ENCODE measurements at places on chromosomes 16 and 17.

DNA sequence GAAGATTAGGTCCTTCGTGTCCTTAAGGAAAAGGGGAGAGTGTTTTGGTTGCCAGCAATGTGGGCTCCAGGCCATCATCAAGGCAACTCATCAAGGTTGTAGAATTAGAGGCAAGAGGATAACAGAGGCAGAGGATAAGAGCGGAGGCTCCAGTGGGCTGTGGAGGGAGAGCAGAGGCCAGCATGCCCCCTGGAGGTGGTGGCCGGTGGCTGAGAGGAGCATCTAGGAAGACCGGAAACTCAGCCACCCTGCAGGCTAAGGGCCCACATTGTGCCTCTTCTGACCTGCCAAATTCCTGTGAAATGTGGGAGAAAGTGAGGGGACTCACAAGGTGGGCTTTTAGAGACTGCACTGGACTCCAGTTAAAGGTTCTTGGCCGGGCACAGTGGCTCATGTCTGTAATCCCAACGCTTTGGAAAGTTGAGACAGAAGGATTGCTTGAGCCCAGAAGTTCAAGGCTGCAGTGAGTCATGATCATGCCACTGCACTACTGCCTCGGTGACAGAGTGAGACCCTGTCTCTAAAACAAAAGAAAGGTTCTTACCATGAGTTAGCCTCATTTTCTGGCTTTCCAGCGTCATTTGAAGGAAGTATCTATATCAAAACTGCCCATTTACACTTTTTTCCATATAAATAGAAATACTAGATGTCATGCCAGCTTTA lies 62.7 kb upstream of the ADORA2B start:
- no peak for DNase-seq

DNA sequence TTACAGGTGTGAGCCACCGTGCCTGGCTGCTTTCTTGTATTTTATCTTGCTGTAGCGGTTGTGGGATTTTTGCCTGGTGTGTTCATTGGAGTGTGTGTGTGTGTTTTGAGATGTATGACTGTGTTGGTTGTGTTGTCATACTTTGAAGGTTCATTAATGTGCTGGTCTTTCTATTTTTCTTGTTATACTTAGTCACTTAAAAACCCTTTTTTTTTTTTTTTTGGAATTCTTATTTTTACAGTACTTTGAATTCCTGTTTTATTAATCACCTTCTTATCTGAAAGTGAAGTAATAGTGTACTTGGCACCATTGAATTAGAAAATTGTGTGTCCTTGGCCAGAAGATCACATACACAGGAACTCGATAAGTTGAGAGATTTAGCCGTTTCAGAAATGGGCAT lies 30.2 kb downstream of the TENT4B start:
- DNase-seq: no peak

DNA sequence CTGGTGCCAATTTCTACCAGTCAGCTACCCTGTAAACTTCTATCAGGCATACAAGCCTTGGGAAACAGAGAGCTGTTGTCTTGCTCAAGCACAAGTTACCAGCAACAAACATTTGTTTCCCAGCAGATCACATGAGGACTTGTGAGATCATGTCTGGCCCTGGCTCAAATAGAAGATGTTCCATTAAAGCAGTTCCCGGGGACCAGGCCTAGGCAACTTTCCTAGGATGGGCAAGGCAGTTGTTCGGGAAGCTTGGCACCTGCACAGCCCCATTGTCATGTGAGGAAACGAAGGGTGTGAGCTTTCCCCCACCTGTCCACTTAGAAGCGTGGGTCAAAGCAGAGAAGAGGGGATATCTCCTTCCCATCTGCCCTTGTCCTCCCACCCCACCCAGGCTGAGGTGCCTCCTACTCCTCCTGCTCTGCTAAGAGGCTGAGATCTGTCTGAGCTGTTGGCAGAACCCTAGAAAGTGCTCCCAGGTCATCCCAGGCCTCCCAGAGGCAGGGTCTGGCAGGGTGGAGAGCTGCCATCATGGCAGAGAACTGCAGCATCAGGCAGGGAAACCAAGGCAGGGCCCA lies 11.2 kb upstream of the SLC47A2 start:
- DNase-seq: peak; percentile 81

- peak; percentile 11 for DNase-seq
These were observed 1.9 kb downstream of the MSI2 start for GRCh38 chr17:57257895-57258851.

DNA sequence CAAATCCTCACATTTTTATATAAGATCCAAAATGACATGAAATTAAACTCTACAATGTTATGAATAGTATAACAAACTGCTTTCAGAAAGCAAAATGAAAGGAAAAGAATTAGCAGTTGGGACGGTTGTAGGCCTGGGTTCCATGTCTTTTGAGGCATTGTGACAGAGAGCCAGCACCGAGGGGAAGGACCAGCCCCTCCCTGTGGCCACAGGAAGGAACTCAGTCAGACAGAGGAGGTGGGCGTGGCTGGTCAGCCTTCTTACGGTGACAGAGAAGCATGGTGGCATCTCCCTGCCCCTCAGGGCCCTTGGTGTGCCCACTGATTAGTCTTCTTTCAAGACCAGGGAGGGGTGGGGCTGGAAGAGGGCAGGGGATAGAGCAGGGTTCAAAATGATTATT lies 5.7 kb downstream of the ZNF319 start:
- no peak for DNase-seq

- no peak for DNase-seq
These were observed 3.6 kb upstream of the RHBDL3 start for GRCh38 chr17:32261936-32262510.

DNA sequence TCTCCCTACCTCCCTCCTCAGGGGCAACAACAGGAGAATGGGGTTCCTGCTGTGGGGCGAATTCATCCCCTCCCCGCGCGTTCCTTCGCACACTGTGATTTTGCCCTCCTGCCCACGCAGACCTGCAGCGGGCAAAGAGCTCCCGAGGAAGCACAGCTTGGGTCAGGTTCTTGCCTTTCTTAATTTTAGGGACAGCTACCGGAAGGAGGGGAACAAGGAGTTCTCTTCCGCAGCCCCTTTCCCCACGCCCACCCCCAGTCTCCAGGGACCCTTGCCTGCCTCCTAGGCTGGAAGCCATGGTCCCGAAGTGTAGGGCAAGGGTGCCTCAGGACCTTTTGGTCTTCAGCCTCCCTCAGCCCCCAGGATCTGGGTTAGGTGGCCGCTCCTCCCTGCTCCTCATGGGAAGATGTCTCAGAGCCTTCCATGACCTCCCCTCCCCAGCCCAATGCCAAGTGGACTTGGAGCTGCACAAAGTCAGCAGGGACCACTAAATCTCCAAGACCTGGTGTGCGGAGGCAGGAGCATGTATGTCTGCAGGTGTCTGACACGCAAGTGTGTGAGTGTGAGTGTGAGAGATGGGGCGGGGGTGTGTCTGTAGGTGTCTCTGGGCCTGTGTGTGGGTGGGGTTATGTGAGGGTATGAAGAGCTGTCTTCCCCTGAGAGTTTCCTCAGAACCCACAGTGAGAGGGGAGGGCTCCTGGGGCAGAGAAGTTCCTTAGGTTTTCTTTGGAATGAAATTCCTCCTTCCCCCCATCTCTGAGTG lies 5.9 kb upstream of the LASP1NB start:
- no peak for DNase-seq

GRCh38 chr17:62670202-62670821 lies 42.8 kb downstream of the MRC2 start:
- DNase-seq: no peak

DNA sequence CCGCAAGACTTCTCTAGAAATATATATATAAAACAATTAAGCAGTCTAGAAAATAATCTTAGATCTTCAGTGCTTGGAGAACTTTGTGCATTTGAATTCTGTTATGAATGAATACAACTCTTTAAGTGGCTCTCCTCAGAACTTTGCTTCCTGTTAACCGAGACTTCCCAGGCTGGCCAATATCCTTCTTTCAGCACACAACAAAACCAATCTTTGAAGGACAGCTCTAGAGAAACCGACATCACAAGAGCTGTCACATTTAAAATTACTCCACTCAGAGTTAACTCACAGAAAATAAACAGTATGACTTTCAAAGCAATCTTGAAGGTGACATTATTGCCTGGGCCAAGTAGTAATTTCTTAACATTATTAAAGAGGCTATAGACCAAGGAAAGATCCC lies 49.7 kb upstream of the ITGA2B start:
- DNase-seq: no peak

DNA sequence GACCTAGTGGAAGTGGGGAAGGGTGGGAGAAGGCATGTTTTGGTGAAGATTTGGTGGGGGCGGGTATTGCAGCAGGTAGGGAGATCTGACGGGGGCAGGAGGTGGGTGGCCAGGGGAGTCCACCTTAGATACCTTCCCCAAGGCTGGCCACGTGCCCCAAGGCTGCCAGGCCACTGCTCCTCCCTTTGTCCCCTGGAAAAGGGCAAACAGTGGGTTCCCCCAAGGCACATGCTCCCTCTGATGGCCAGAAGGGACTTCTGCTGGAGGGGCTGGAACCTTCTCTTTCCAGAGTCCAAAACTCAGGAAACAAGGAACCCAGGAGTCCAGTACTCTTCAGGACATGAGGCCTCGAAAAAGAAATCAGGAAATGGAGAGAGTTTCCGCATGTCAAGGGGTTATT lies 6.2 kb upstream of the PSMD3 start:
- no peak for DNase-seq

DNA sequence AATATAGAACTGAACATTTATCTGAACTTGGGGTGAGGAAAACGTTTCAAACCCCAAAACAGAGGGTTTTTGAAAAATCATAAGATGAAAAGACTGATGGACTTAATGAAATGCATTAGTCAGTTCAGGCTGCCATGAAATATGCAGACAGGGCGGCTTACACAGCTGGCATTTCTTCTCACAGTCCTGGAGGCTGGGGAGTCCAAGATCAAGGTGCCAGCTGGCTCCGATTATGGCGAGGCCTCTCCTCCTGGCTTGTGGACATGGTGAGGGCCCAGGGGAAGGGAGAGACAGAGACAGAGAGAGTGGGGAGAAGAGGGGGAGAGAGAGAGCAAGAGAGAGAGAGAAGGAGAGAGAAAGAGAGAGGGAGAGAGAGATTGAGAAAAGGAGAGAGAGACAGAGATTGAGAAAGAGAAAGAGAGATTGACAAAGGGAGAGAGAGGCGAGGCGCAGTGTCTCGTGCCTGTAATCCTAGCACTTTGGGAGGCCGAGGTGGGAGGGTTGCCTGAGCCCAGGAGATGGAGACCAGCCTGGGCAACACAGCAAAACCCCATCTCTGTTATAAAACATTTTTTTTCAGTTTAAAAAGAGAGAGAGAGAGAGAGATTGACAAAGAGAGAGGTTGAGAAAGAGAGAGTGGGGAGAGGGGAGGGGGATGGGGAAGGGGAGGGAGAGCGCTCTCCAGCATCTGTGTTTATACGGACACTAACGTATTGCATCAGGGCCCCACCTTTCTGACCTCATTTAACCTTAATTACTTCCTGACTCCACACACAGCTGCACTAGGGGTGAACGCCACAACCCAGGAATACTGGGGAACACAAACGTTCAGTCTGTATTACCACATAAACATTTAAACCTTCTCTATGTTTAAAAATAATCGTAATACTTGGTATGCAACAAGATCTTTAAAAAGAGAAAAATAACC lies 24.6 kb upstream of the RPH3AL start:
- no peak for DNase-seq

GRCh38 chr17:68566442-68566738 lies 34.8 kb downstream of the FAM20A start:
- DNase-seq: no peak

GRCh38 chr17:39927929-39928857 lies 661 bp downstream of the LRRC3C start:
- peak; percentile 23 for DNase-seq

DNA sequence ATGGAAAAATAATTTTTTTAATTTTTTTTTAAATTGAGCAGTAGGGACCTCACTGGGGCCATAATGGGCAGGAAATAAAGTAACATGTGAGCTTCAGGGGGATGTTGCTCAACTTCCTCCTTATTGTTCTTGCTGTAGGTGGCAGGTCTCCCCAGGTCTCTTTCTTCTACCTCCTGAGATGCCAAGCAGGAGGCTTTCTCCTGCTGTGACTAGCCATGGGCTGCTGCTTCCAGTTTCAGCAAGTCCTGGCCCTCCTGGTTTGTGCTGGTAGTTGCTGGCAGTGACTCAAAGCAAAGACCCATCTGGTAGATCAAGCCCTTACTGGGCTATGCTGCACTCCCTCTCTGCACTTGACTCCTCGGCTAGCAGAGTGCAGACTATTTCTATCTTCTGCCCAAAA lies 2.3 kb downstream of the DPEP2NB start:
- no peak for DNase-seq

DNA sequence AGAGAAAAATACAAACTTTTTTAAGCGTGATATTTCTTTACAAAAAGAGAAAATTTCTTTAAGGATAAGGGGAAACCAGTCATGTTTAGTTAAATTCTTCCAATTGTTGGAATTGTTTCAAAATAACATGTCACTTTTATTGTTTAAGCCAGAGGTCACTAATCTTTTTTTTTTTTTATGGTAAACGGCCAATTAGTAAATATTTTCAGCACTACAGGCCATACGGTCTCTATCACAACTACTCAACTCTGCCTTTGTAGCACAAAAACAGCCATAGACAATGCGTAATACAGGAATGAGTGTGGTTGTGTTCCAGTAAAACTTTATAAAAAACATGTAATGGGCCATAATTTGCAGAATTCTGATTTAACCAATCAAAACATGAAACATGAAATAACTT lies 401.4 kb downstream of the GRIN2A start:
- DNase-seq: no peak

- no peak for DNase-seq
These were observed 114.2 kb downstream of the METRNL start for GRCh38 chr17:83193336-83194185.

DNA sequence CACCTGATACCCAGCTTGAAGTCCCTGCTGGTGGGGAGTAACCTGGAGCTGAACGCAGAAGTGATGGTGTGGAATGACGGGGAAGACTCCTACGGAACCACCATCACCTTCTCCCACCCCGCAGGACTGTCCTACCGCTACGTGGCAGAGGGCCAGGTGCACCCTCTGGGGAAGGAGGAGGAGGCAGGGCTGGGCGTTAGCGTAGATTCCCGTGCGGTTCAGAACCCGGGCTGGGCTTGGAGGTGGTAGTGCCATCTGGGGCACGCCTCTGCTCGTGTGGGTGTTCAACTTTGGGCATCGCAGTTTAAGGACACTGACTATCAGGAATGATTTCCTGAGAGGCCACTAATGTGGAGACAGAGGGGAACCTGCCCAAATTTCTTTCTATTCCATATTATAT lies 18.3 kb downstream of the ITGAX start:
- DNase-seq: no peak

DNA sequence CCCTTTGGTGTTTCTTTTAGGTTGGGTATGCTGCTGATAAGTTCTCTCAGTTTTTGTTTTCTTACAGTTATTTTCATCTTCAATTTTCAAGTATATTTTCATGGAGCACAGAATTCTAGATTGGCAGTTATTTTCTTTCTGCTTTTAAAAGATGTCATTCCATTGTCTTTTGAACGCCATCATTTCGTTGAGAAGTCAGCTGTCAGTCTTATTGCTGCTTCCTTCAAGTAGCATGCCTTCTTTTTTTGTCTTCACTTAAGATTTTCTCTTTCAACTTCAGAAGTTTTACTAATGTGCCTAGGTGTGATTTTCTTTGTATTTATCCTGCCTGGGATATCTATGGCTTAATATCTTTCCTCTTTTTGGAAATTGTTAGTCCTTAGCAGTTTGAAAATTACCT lies 262.2 kb upstream of the PMFBP1 start:
- no peak for DNase-seq
